ENCODE measurements at places on chromosomes 5 and 9.

DNA sequence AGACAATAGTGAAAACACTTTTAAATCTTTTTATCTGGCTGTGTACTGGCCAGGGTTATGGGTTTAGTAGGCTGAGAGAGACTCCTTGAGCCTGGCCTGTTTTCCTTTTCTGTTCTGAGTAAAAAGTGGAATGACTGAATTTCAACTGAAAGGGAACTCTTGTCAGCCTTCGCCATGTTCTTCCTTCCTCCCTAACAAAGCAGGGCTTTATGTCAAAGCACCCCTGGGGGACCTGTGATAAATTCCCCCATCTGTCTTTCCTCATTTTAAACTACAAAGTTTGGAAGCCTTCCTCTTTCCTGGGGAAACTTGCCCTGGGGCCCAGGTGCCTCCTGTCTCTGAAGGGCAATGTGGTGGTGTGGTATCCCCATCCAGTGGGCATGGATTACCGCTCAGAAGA lies 29.7 kb downstream of the LARP1 start:
- DNase-seq, result no peak

DNA sequence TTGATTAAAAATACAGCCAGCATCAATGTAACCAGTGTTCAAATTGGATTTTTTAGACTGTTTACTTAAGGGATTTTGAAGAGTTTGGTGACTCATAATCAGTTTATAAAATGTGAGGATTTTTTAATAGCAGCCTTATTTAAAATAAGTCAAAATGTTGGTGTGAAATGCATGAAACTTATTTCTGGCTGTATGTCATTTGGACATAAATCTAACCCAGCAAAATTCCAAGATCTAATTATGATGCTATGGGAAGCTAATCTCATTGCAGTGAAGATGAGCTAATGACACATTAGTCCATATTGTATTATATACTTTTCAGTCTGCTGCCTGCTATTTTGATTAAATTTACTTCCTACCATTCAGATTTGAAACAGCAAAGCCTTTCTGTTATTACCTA lies 140.3 kb downstream of the AOPEP start:
- no peak for DNase-seq

GRCh38 chr5:115685490-115685889 lies 59.7 kb upstream of the TMED7 start:
- no peak for DNase-seq

DNA sequence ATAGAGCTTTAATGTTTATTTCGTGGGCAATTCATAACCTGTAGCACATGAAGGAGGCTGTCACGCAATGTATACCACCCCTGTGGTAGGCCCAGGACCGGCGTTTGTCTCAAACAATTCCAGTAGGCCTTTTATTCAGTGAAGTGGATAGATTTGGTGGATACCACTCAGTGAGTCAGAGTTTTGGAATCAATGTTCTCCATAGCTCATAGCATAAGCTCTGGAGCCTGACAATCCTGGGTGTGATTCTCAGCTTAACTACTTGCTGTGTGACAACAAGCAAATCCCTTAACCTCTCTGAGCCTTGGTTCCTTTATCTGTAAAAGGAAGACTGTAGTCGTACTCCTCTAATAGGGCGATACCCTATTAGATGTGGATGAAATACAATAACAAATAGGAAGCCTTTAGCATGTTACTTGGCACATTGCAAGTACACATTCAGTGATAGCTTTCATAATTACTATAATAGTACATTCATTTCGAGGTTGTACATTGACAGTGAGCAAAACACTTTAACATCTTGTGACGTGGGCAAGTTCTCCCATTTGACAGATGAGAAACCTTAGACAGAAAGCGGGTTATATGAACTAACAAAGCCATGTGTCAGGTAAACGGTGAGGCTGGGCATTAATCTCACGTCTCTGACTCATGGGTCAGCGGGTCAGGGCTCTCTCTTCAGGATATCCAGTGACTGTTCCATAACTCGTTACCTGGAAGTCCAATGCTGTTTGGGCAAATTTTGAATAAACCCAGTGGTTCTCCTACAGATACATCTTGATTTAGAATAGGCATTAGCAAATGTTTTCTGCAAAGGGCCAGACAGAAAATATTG lies 130.8 kb downstream of the C9orf152 start:
- DNase-seq, result no peak

DNA sequence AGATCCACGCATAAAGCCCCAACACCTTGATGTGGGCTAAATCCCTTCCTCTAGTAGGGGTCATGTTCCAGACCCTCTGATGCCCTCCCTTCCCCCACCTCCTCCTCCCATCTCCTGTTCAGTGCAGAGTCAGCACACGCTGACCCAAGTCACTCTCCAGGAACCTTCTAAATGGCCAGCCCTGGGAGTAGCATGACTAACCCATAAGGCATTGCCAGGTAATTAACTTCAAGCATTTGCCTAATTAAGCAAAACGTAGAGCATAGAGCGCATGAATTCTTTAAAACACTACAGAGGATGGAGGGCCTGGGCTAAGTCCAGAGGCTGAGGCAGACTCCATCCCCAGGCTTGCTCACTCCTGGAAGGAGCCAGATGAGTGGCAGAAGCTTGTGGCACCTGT lies 276.3 kb upstream of the MSX2 start:
- no peak for DNase-seq

DNA sequence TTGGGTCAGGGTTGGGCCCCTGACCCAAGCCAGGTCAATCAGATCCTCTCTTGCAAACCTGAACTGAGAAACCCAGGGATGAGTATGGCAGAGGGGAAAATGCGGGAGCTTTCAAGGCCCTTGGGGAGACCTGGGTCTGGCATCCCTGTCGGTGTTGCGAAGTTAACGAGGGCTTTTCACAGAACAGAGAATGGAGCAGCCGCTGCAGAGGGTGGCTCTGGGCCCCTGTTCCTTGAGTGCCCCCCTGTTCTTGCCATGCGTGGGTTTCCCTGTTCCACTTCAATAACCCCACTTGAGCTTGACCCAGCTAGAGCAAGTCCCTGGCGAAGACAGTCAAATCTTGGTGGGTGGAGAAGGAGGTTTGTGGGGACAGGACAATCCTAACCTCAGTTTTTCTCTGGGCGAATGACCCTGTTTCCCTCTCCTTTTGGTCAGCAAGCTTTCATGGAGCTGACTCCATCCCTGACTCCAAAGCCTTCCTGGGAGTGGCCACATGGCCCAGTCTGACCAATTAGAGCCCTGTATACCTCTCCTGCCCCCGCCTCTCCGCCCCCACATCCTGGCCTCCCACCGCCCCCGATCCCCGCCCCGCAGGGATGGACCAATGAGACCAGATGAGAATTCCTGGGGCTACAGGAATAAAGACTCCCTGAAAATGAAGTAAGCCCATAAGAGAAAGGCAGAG lies 2.9 kb upstream of the VDAC1 start:
- no peak for DNase-seq

DNA sequence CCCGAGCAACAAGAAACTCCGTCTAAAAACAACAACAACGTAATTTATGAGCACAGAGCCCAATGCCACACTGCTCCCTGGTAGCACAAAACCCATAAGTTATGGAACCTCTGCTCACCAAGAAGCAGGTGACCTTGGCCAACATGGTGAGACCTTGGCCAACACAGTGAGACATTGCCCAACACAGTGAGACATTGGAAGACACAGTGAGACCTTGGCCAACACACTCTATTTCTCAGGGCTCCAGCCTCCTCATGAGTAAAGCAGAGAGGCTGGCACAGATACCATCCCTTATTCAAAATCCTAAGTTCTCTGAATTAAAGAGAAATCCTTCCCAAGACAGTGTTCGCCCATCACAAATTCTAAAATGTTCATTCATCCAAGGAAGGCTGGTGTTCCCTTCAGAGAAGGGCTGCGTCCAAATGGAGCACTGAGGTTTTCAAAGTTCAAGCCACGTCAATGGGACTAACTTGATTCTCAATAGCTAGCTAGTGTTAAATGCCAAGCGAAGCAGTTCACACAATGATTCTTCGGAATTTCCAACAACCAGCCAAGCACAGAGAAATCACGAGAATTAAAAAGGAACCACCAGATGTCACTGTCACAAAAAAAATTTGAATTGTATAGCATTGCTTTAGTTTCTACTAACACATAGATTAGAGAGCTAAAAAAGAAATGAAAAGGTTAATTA lies 29.5 kb downstream of the TTC39B start:
- no peak for DNase-seq

DNA sequence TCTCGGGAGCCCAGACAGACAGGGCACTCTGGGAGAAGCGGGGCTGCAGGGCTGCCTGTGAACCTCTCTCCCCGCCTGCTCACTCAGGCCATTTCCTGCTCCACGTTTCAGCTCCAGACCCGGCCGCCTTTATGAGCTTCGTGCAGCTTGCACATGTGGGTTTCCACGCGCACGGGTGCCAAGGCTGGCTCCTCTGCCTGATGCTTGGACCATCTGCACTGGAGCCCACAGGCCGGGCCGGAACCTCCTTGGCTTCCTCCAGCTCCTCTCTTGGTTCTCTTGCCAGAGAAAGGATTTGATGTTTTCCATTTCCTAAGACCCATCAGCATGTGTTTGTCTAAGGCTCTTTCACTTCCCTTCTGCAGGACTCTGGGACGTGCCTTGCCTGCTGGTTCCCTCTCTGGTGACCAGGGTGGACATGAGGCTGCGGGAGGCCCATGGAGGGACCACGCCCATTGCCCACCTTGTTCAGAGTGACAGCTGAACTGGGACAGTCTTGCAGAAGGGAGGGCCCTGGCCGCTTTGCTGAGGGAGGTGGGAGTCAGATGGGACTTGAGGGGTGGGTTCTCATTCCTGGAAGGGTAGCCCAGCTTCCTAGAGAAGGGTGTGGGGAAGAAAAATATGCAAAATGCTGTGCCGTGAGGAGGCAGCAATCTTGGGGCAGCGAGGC lies 23.3 kb upstream of the COL5A1 start:
- DNase-seq, result no peak

- no peak for DNase-seq
These were observed 139.5 kb upstream of the DMRTA1 start for GRCh38 chr9:22307013-22307711.

GRCh38 chr5:128537221-128537999 lies 635 bp downstream of the FBN2 start:
- DNase-seq, result no peak

DNA sequence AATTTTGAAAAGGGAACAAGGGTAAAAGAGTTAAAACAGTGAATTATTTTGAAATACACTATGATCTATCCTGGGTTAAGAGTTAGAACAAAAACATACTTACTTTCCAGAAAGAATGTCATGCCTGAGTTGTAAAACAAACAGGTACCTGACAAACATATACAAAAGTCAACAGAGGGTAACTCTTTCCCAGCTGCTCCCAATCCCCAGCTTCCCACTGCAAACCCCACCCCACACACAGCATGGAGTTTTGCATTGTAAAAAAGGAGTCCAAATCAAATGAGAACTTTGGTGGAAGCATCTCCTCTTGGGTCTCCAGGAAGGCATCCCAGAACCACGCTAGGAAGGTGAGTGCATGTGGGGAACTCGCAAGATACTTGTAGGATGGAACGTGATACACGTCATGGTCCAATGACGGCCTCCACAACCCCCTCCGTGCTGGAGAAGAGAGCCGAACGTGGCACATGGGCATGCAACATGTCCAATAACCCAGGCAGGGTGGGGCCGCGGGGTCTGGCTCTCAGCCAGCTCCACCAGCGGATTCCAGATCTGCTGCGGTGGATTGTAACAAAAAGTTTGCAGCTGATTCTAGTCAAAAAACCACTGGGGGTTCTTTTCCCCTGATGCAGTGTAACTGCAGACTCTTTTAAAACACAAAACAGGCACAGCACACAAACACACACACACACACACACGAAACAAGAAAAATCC lies 55.8 kb downstream of the EPB41L4B start:
- no peak for DNase-seq

GRCh38 chr9:86763791-86764190 lies 183.5 kb downstream of the GAS1 start:
- no peak for DNase-seq

GRCh38 chr5:55604611-55605067 lies 69.9 kb upstream of the PLPP1 start:
- DNase-seq, result no peak

DNA sequence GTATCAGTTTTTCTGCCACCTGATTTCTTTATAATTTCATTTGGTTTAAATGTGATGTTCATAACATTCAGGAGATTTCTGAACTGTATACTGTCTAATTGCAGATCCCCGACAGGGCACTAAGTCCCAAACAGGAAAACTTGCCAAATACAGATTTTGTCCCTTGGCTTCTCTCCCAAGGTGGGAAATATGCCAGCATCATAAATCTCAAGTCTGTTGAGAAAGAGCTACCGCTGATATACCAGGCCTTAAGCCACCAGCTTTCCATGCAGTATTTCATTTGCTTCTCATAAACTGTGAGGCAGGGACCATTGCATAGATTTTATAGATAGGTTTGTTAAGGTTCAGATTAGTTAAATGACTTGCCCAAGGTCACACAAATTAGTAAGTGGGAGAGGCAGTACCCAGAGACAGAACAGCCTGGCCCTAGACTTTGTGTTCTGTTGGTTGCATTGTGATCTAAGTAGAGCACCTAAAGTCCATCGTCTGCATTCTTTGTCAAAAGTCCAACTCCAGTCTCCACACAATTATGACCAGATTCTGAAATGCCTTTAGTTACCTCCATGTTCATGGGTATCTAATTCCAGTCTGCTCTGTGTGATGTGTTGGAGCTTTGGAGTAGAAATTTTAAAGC lies 16.2 kb downstream of the GPR21 start:
- no peak for DNase-seq

GRCh38 chr9:13879981-13880380 lies 434.0 kb downstream of the NFIB start:
- DNase-seq, result no peak

- DNase-seq, result no peak
These were observed 21.2 kb downstream of the NSUN2 start for GRCh38 chr5:6611334-6612256.

DNA sequence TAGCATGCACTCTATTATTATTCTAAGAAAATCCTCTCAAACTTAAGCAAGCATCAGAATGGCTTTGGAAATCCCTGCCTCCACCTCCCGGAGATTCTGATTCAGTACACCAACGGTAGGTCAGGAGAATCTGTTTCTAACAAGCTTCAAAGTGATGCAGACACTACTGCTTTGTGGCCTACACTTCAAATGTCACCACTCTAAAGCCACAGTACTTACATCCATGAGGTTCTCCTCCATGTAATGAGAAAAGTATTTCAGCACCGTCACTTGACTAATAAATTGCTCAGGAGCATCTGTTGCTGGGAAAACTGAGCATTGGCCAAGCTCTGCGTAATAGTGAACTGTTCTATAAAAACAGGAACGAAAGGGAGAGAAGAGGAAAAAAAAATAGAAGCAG lies 4.8 kb downstream of the PLK2 start:
- no peak for DNase-seq

DNA sequence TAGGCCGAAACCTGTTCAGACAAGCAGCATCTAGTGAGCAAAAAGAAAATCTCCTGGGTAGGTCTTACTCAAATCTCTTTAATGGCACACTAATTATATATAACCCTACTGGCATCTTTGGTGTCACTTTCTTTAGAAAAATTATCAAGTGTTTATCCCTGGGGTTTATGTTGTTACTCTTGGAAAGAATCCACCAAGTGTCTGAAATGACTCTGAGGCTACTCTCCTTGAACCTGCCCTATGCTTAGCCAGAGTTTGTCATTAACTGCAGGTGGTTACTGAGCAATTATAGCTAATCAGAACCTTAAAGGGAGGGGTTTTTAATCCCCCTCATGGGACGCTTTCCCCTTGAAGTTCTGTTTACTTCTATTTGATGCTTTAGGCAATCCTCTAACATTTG lies 381.9 kb downstream of the PLK2 start:
- no peak for DNase-seq

- DNase-seq, result no peak
These were observed 102.9 kb upstream of the MEGF10 start for GRCh38 chr5:127187706-127188105.

Data from NCI-H1436 treated with DMSO at 0.1 percent for 48 hours (cell line).